ENCODE measurements at places on chromosomes 3 and 15. TPM values are rescaled to one million over a fixed set of nuclear protein-coding genes. Genes with fewer than 3 reads are reported as not detected.

TUSC7 gene
- total RNA-seq = not detected

ZPLD1 gene
- not detected for total RNA-seq

RAF1 gene
- 316 TPM for total RNA-seq

APBA2 gene
- 152 TPM for total RNA-seq

IQCH gene
- total RNA-seq = 2.8 TPM

ATP13A5 gene
- 0.63 TPM for total RNA-seq

FES gene
- 3.1 TPM for total RNA-seq

DUOXA2 gene
- total RNA-seq = not detected

WDR72 gene
- 0.31 TPM for total RNA-seq

CALML4 gene
- 8.1 TPM for total RNA-seq

CYP11A1 gene
- total RNA-seq = not detected

GPR149 gene
- total RNA-seq = 1.9 TPM

TJP1 gene
- total RNA-seq = 80.4 TPM

FEZF2 gene
- total RNA-seq = 19.1 TPM

TNNC1 gene
- not detected for total RNA-seq

SLMAP gene
- total RNA-seq = 84.8 TPM

LTK gene
- total RNA-seq = not detected

CFAP91 gene
- total RNA-seq = 13.5 TPM

ACOX2 gene
- 3.4 TPM for total RNA-seq

GTF2E1 gene
- total RNA-seq = 13.5 TPM

PRSS50 gene
- 0.31 TPM for total RNA-seq

HGD gene
- total RNA-seq = 0.63 TPM

SMCO1 gene
- total RNA-seq = not detected

ST3GAL6 gene
- 25.7 TPM for total RNA-seq

FETUB gene
- not detected for total RNA-seq

EOMES gene
- 20.0 TPM for total RNA-seq

BSN gene
- total RNA-seq = 23.5 TPM

RTP1 gene
- total RNA-seq = 0.31 TPM

GABRA5 gene
- 54.5 TPM for total RNA-seq

ONECUT1 gene
- total RNA-seq = not detected

CLRN1 gene
- total RNA-seq = not detected

IL17RE gene
- total RNA-seq = 0.31 TPM

SAMD7 gene
- total RNA-seq = not detected

FBXW12 gene
- 2.8 TPM for total RNA-seq

JMJD7 gene
- total RNA-seq = 0.63 TPM

NDN gene
- total RNA-seq = 57.9 TPM

MAP2K5 gene
- 23.2 TPM for total RNA-seq

Measured in parietal lobe (tissue), 2 donors.